ENCODE measurements at places on chromosomes 6 and 20.

GRCh38 chr6:161355696-161356095 lies 81.8 kb upstream of the AGPAT4 start:
- DNase-seq = no peak

DNA sequence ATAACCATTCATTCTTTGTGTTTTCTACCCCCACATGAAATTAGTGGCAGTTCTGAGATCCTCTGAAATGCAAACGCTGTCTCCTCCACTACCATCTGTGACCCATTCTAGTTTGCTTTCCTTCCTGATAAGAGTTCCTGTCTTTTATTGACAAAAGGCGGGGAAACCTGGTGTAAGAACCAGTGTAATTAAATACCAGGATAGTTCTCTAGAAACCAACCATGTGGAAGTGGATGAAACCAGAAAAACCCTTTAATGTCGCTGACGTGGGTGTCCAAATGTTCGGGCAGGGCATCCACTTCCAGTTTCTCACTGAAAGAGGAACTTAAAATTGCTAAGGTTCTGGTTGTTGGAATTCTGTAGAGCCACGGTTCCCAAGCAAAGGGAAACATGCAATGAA lies 79.1 kb downstream of the TNFRSF21 start:
- no peak for DNase-seq

GRCh38 chr6:90160013-90160412 lies 136.6 kb downstream of the BACH2 start:
- no peak for DNase-seq

- DNase-seq = no peak
Observed at GRCh38 chr20:62197311-62197710, 14.5 kb downstream of the MTG2 start.

DNA sequence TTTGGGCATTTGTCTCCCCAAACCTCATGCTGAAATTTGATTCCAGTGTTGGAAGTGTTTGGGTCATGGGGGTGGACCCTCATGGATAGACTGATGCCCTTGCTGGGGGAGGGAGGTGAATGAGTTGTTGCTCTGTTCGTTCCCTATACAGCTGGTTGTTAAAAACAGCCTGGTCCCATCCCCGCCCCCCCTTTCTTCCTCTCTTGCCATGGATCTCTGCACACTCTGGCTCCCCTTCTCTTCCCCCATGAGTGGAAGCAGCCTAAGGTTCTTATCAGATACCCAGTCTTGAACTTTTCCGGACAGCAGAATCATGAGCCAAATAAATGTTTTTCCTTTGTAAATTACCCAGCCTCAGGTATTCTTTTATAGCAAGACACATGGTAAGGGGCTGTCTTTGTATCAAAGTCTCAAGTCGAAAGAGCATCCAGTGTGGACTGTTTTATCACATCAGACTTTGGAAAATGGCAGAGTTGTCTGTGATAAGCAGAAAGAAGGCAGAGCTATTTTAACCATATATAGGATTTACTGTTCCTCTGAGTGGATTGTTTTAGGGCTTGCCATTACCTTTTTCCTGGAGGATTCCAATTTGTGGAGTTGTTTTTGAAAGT lies 31.2 kb downstream of the SLC9A8 start:
- DNase-seq = no peak

DNA sequence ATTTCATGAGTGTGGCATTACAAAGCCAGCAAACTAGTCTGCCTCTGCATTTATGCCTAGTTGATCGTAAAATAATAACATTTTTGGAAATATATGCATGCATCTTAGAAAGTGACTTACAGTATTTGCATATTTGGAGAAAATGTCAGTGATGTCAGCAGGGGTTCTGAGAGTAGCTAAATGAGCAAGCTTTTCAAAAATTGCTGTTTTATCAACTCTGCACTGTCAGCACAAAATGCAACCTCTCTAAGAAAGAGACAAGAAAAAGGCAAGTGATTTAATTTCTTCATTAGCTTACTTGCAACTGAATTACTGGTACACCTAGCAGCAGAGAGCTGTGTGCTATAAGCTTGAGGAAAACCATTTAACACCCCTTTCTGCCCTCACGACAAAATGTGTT lies 632.5 kb upstream of the MMS22L start:
- DNase-seq = no peak

- no peak for DNase-seq
Observed at GRCh38 chr6:90464507-90464906, 122.4 kb downstream of the MAP3K7 start.

- DNase-seq = no peak
Observed at GRCh38 chr6:15672818-15673217, 10.0 kb upstream of the DTNBP1 start.

DNA sequence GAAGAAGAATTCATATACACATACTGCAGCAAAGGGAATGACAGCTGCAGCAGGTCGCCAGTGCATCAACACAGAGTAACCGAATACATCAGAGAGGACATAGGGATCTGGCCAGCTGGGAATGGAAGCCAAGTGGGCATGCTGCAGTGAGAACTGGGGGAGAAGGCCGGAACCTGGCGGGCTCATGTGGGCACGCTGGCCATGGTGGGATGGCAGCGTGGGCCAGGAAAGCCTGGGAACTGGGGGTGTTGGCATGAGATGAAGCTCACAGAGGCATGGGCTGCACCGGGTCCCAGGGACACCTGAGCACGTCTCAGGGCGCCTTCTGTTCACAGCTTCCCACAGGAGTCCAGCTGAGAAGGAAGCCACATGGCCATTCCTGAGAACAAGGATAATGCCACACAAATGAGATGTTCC lies 139.5 kb upstream of the AGPAT4 start:
- DNase-seq = no peak

- no peak for DNase-seq
Observed at GRCh38 chr20:54438166-54438565, 37.2 kb upstream of the DOK5 start.

GRCh38 chr6:157943964-157944283 lies 37.7 kb upstream of the SYNJ2 start:
- no peak for DNase-seq

- DNase-seq = no peak
Observed at GRCh38 chr6:85362652-85363310, 87.1 kb upstream of the NT5E start.

GRCh38 chr6:109979033-109979921 lies 1.2 kb downstream of the GPR6 start:
- no peak for DNase-seq

GRCh38 chr6:142235272-142235671 lies 66.5 kb upstream of the ADGRG6 start:
- no peak for DNase-seq

GRCh38 chr6:168951217-168951616 lies 302.4 kb downstream of the THBS2 start:
- no peak for DNase-seq

GRCh38 chr6:157800420-157801237 lies 22.4 kb upstream of the SNX9 start:
- peak; percentile 63 for DNase-seq

- DNase-seq = no peak
Observed at GRCh38 chr6:19895866-19896692, 58.9 kb downstream of the ID4 start.

DNA sequence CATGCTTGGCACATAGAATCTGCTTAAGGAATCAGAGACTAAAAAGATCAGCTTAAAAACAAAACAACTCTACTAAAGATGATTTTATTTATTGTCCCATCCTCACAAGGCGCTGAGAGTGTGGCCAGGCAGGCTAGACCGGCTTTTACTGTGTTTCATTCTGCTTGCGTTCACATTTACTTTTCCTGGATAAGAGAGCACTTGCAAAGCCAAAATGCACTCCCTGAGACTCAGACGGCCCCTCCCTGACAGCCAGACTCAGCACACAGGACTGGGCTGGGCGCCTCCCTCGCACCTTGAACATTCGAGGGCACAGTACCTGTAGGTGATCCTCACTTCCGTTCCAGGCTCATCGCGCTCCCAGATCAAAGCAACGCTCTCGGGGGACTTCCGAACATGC lies 10.2 kb downstream of the ACSS1 start:
- no peak for DNase-seq

- DNase-seq = no peak
Observed at GRCh38 chr6:69863766-69864165, 2.6 kb upstream of the COL19A1 start.

DNA sequence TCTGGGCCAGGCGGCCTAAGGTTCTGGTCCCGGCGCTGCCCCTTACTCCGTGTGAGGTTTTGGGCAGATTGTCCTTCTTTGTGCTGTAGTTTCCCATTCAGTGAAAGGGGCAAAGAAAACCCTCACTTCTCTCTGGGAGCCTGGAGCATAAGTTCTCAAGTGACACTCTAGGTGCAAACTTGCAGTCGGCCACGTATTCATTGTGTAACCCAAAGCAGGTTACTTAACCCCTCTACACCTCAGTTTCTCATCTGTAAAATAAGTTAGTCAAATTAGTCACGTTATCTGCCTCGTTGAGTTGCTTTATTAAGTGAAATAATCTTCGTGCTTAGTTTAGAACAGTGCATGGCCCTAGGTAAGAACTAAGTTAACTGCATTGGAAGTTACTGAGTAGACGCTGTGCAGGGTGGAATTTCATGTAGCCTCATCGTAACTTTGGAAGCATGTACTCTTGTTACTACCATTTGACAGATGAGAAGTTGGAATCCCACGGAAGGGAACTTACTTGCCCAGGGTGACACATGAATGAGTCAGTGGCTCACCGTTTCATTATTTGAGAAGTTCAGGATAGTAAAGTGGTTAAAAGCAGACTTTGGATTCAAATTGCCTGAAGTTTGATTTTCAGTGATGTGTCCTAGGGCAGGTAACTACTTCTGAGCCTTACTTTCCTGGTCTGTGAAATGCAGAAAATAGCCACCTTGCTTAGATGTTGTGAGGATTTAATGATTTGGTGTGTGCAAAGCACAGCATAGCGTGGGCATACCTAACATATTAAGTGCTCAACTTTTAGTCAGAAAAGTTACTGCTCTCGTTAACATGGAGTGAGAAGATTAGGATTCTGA lies 556 bp upstream of the MROH8 start:
- DNase-seq = no peak

DNA sequence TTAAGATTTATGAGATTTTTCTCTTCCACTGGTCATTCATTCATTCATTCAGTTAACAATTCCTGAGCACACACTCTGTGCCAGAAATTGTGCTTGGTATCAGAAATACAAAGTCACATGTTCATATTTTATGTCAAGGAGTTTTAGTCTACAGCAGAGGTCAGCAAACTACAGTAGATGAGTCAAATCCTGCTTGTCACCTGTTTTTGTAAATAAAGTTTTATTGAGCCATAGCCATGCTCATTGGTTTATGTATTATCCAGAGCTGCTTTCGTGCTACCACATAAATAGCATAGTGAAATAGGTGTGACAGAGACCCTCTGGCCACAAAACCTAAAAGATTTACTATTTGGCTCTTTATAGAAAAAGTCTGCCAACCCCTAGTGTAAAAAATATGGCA lies 46.8 kb downstream of the THEMIS start:
- DNase-seq = no peak

- DNase-seq = no peak
Observed at GRCh38 chr6:150878347-150879213, 13.1 kb downstream of the MTHFD1L start.

- no peak for DNase-seq
Observed at GRCh38 chr6:125637207-125637606, 112.2 kb upstream of the HEY2 start.

GRCh38 chr6:72446430-72446829 lies 175.4 kb upstream of the KCNQ5 start:
- no peak for DNase-seq

DNA sequence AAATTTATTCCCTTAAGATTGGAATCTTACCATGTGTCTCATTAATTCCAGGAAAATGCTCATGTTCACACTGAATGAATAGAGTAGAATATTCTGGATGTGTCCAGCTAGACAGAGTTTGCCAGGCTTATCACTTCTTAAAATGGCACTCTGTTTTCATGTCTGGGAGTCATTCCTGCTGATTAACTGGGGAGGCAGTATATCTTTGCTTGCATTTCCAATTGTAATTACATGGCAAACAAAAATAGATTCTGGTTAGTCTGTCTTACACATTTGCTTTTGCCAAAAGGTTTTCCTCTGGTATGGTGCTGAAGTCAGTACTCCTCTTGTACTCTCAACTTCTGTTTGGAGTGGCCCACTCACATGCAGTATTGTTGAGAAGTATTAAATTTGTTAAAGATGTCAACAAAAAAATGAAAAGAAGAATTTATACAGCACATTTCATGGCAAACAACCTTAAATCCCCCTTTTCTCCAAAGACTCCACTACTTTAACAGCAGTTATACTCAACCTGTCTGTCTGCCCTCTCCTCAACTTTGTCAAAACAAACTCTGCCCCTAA lies 70.2 kb downstream of the TENT5A start:
- DNase-seq = no peak

DNA sequence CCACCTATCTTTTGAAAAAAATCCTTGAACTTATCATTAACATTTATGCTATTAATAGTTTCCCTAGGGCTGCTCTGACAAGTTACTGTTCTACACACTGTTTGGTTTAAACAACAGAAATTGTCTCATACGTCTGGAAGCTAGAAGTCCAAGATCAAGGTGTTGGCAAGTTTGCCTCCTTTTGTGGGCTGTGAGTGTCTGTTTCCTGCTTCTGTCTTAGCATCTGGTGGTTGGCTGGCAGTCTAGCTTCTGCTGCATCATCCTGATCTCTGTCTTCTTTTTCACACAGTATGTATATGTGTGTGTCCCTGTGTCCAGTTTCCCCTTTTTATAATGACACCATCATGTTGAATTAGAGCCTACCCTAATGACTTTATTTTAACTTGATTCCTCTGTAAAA lies 154.8 kb downstream of the RPS12 start:
- no peak for DNase-seq

- no peak for DNase-seq
Observed at GRCh38 chr6:17393892-17394631, 667 bp downstream of the CAP2 start.

GRCh38 chr6:20909621-20910020 lies 375.4 kb downstream of the CDKAL1 start:
- no peak for DNase-seq

DNA sequence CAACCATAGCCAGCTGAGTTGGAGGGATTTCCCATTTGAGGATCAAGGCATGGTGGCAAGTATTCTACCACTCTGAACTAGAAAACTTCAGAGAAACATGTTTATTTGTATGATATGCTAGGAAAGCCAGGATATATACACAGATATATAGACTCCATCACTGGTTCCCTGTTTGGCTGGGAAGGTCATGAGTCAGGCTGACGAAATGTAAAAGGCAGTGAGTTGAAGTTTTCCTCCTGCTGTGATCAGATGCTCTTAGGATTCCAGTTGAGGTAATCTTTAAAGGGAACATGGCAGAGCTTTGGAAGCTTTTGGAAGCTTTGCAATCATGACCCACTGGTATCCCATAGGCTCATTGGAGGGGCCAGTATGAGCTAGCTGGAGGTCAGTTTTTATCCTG lies 1369.1 kb downstream of the EPHA7 start:
- no peak for DNase-seq

- no peak for DNase-seq
Observed at GRCh38 chr6:22072949-22073348, 223.9 kb downstream of the PRL start.

DNA sequence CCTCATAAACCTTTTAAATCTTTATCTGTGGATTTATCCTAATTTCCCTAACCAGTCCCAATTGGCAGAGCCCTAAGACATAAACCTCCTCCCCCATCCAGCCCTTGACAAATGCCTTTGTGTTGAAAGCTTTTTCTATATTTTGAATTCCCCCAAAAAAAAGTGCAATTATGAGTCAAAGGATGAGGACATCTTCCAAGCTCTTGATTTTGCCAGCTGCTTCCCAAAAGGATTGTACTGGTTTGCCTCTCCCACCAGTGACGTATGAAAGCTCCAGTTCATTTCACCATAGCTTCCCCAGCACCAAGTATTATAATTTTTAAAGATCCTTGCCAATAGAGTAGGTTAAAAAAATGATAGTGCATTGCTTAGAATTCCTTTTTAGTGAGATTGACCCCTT lies 38.9 kb downstream of the SIRPA start:
- DNase-seq = no peak

GRCh38 chr6:27605401-27606342 lies 132.8 kb upstream of the ZNF184 start:
- DNase-seq = peak; percentile 16

Data from T-helper 2 cell treated with Interferon-gamma antibody and Interleukin-4, amounts not matched to agents 5 μg/mL and 100 μg/mL, for 36 hours (primary cell).